Stimulated activated CD4-positive, alpha-beta T cell treated with anti-CD3 and anti-CD28 coated beads, Interleukin-15, amount 100 ng/mL, for 1 hour (primary cell): ENCODE measurements at places on chromosomes 6 and 20.

- DNase-seq = no peak
These were observed 84.7 kb downstream of the ADGRB3 start for GRCh38 chr6:68719761-68720160.

DNA sequence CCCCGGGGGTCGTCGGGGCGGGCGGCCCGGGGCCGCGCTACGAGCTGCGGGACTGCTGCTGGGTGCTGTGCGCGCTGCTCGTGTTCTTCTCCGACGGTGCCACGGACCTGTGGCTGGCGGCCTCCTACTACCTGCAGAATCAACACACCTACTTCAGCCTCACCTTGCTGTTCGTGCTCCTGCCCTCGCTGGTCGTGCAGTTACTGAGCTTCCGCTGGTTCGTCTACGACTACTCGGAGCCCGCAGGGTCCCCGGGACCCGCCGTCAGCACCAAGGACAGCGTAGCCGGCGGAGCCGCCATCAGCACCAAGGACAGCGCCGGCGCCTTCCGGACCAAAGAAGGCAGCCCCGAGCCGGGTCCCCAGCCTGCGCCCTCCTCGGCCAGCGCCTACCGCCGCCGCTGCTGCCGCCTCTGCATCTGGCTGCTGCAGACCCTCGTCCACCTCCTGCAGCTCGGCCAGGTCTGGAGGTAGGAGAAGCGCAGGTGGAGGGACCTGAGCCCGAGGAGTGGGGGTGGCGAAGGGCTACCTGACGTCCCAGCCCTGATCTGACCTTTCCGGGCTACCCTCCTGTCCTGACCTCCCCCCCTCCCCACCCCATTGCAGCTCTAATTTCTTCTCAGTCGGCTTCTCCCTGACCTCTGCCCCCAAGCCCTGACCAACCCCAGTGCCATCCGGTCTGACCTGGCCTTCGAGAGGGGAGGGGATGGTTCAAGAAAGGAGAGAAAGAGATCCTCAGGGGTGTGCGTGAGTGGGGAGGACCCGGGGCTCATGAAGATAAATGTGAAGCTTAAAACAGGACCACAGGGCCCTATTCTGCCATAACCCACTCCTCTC is 558 bp downstream of the XKR7 start:
- DNase-seq = peak; percentile 68

GRCh38 chr20:62310757-62311121 is 7.9 kb downstream of the ADRM1 start:
- DNase-seq = no peak

DNA sequence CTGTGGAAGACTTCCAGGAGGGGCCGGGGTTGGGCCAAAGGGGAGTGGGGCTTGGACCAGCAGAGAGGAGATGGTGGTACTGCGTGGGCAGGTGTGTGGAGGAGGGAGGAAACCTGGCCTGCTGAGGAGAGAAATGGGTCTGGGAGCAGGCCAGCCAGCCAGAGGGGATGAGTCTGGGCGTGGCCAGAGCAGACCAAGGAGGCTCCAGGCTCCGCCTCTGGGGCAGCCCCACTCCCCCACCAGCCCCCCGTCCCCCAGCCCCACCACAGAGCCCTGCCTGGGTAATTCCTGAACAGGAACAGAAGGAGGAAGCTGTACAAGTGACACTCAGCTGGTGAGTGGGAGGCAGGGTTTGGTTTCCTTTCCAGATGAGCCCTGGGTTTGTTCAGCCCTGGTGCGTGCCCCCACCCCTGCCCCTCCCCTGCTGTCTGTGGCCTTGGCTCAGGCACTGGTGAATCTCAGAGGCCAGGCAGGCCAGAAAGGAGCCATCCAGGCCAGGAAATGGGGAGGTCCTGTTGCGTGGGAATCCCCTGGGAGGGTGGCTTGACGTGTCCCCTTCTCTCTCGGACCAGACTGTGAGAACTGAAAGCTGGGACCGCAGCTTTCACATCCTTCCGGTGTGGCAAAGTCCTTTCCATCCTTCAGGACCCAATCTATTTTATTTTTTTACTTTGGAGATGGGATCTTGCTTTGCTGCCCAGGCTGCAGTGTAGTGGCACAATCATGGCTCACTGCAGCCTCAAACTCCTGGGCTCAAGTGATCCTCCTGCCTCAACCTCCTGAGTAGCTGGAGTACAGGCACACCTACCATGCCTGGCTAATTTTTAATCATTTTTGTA is 9.4 kb upstream of the SRC start:
- DNase-seq = peak; percentile 5

DNA sequence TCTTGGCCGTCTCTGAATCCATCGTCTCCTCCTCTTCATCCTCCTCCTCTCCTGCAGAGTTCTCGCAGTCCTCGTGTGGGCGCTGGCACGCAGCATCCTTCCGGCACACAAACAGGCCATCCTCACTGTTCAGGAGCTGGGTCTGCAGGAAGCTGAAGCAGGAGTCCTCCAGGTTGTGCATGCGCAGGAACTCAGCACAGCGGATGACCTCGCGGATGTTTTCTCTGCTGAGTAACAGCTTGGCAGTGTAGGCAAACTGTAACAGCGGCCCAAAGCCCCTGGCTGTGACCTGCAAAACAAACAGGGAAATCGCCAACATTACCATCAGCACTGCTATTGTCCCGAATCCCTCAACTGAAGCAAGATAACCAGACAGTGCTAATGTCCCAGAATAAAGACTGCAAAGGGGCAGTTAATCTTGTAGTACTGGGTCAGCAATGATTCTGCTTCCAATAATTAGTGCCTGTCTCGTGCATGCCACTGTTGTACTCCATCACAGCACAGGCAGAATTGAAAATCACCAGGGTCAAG is 57.4 kb downstream of the GJA10 start:
- no peak for DNase-seq

DNA sequence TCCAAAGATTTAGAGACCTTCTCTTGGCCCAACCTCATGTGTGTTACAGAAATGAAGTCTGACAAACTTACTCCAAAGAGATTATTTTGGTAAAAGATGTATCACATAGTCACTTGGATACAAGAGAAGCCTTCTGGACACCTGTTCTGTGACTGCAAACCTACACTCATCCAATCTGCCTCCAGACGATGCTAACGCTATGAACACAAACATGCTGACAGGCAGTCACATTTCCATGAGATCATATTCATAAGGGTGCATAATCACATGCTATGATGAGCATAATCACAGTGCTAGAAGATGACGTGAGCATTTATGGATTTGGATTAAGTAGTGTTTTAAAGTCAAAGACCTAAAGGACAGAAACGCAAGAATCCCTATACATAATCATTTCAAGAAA is 340.2 kb downstream of the HACE1 start:
- DNase-seq = no peak

GRCh38 chr6:135905604-135906300 is 54.3 kb downstream of the PDE7B start:
- DNase-seq = no peak

GRCh38 chr6:150169609-150170008 is 26.8 kb downstream of the PPP1R14C start:
- DNase-seq = no peak

- DNase-seq = no peak
These were observed 1.2 kb downstream of the ELOVL2 start for GRCh38 chr6:11042750-11043377.

DNA sequence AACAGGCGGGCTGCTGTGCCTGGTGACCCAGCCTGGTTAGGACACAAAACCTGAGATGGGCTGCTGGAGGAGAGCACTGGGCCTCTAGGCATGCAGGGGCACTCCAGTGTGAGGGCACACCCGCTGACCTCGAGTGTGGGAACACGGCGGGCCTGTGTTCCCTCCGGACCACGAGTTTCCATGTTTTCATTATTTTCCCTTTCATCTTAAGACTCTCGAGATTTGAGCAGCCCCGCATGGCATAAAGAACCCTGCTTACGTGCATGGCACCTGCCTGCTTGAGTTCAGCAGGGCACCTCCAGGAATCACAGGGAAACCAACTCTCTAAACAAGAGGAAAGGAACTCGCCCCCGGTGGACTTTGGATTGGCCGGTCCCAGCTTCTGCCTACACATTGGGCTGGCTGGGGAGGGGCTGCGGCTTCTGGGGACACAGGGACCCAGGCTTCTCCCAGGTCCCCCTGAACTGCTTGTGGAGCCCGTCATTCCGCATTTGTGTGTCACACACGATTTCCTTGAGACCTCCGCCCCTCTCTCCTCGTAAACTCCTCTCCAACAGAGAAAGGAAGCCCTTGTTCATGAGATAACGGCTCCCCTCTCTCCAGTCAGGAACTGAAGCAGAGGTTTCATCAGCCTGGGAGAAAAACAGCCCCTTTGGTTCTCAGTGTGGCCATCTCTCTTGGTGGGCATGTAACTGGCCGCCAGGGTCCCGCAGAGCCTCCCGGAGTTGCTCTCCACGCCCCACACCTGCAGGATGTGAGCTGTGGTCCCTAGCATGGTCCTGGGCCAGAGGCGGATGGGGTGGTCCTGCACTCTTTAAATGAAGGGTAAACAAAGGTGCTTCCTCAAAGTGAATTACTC is 181.8 kb downstream of the TTLL2 start:
- DNase-seq = no peak

- no peak for DNase-seq
These were observed 973 bp downstream of the UBD start for GRCh38 chr6:29558439-29559079.

GRCh38 chr6:136609873-136610706 is 59.9 kb upstream of the MAP7 start:
- no peak for DNase-seq

- no peak for DNase-seq
These were observed 32.7 kb downstream of the COL20A1 start for GRCh38 chr20:63325554-63326313.

- DNase-seq = no peak
These were observed 33.9 kb downstream of the TXLNB start for GRCh38 chr6:139257821-139258398.
